ENCODE measurements at places on chromosomes 12 and 14. TPM values are rescaled to one million over a fixed set of nuclear protein-coding genes. Genes with fewer than 3 reads are reported as not detected.

Gene NRIP2
- 0.48 TPM for total RNA-seq

Gene TMEM233
- 1.7 TPM for total RNA-seq

DNA sequence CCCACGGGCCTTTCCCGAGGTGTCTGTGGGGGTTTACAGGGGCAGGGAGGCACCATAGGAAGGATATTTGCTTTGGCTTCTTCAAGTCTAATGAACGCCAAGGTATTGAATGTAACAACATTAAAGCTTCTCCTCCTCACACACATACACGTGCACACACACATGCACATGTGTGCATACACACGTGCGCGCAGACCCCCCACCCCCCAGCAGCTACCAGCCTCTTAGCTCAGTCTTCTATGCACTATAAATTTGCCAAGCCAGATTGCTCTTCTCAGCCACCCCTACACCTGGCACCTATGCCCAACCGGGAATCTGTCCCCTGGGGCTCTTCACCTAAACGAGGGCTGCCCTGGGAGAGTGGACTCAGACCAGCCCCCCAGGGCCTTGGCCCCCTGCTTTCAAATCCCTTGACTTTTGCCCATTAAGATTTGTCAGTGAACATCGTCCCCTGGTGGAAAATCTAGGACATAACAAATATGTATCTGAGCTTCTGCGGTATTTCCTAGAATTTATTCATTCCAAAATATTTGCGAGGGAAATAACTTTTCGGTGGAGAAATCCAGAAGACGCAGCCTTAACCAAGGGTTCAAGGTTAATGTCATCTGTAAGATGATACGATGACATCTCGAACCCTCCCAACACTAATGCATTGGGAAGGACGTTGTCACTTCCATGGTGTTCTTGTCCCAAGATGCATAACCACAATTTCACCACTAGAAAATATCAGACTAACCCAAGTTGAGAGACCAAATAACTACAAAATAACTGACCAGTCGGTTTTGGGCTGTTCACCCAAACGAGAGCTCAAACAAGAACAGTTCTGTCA lies 330.4 kb downstream of the MED13L start:
- no peak for DNase-seq

DNA sequence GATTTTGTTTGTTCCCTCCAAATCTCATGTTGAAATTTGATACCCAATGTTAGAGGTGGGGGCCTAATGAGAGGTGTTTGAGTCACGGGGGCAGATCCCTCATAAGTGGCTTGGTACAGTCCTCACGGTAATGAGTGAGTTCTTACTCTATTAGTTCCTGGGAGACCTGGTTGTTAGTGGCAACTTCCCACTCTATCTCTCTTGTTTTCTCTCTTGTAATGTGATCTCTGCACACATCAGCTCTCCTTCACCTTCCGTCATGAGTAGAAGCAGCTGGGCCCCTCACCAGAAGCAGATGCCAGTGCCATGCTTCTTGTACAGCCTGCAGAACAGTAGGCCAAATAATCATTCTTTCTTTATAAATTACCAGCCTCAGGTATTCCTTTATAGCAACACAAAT lies 29.6 kb upstream of the KCNK10 start:
- no peak for DNase-seq

DNA sequence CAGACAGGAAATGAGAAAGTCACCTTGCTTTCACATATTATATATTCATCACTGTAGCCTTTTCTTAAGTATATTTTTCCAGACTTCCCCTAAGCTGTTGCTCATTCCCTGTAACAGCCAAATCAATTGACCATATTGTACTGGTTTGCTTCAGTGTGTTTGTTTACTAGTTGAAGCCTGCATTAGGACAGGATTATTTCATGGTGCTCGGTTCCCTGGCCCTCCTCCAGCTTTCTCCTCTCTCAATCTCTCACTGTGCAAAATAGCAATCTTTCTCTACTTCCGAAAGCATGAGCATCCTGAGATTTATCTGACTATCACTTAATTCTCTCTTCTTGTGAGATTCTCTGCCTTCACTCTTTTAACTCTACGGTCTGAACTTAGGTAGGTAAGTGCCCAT lies 2.4 kb downstream of the SLC35F4 start:
- no peak for DNase-seq

DNA sequence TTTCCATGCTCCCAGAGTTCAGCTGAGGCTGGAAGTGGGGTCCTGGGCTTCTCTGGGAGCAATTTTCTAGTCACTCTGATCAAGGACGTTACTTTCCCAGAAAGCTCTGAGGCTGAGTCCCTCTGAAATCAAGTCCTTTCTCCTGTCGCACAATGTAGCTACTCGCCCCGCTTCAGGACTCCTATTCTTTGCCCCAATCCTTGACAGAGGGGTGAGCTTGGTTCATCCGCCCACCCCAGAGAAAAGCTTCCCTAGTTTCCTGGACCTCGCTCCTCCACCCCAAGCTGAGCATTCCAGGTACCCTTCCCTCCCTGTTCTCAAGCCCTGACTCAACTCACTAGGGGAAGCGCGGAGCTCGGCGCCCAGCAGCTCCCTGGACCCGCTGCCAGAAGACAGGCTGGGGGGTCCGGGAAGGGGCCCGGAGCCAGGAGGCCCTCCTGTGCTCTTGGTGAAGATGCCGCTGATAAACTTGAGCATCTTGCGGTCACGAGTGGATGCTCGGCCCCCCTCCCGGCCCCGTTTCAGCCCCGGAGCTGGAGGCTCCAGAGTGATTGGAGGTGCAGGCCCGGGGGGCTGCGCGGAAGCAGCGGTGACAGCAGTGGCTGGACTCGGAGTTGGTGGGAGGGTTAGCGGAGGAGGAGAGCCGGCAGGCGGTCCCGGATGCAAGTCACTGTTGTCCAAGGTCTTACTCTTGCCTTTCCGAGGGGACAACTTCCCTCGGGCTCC lies 1.6 kb downstream of the AGAP2 start:
- no peak for DNase-seq

DNA sequence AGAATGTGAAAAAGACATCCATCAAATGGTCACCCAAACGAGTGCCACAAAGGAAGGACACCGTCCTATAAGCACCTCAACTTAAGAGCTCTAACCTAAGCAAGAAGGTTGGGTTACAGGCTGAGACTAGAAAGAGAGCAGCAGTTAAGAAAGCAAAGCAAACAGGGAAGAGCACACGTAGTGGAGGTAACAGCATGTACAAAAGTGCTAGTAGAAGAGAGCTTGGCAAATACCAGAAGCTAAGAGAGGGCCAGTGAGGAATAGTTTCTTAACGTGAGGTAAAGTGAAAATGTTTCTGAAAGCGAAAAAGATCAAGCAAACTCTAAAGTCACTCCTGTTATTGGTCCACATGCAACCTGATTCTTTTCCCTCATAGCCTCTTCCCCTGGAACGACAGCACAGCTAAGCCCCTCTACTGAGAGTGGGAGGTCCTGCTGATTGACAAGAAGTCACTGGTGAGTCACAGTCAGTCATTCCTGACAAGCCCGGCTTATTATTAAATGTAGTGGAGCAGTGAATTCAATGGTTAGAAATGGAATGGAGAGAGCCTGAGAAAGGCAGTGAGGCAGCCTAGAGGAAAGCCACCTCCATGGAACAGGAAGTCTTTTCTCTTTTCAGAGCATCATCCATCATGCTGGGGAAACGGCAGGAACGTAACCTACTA lies 204.4 kb downstream of the SLC25A21 start:
- no peak for DNase-seq

GRCh38 chr12:25459541-25459951 lies 93.5 kb downstream of the LMNTD1 start:
- DNase-seq, result no peak

DNA sequence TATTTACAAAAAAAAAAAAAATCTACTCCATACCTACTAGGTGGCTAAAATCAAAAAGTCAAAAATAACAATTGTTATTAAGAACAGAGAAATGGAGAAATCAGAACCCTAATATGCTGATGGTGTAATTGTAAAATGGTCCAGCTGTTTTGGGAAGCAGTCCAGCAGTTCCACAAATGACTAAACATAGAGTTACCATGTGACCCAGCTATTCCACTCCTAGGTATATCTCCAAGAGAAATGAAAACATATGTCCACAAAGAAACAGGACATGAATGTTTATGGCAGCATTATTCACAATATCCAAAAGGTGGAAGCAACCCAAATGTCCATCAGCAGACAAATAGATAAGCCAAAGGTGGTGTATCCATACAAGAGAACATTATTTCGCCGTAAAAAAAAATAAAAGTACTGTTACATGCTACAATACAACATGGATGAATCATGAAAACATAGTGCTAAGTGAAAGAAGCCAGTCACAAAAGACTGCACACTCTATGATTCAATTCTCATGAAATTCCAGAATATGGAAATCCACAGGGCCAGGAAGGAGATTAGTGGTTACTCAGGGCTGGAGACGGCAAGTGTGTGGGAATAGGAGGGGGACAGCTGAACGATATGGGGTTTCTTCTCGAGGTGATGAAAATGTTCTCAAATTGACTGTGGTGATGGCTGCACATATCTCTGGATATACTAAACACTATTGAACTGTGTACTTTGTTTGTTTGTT lies 9.1 kb upstream of the DPF3 start:
- DNase-seq, result no peak

DNA sequence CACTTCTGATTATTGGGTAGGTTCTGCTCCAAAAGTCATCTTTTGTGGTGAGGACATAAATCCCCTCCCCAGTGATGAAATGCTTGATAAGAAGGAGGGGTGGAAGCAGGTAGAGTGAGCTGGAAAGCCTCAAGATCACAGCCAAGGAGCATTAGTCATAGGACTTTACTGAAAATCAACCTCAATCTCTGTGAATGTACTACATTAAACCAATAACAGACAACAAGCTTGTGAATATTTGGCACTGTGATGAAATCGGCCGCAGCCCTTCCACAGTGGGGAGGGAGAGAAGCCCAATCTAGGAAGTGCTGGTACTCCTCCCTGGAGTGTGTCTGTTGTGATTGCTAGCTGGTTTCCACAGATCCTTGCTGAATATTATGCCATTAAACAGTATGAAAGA lies 41.2 kb upstream of the PTCSC3 start:
- no peak for DNase-seq

Measured in umbilical cord (tissue), 2 donors.